ENCODE measurements at places on chromosomes 4 and X.

GRCh38 chr4:173528378-173529321 is 1.4 kb downstream of the HAND2 start:
- DNase-seq: peak; percentile 60

GRCh38 chr4:60216752-60217151 is 983.4 kb upstream of the ADGRL3 start:
- no peak for DNase-seq

DNA sequence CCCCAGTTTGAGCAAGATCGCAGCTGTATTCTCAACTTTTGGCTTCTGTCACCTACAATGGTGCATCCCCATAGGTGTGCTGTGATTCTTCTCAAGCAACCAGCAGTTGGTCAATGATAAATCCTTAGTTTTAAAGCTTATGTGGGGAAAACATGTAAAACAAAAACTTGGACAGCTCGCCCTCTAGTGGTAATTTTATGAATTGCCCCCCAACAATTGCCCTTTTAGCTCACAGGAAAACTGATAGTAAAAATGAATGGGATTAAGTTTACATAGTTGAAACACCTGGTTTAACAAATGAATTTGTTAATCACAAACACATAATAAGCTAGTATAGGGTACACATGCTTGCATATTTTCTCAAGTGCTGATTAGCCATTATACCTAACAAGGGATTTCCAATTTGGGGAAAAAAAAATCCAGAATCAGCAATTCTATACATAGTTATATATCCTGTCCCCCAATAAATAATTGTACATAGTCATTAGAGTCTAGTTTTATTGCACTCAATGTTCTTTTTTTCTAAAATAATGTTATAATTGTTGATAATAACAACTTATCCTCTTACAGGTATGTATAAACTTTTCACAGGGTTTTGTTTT is 30.1 kb downstream of the TEX13A start:
- peak; percentile 6 for DNase-seq

- no peak for DNase-seq
These were observed 63.8 kb upstream of the ANXA10 start for GRCh38 chr4:168028568-168028967.

DNA sequence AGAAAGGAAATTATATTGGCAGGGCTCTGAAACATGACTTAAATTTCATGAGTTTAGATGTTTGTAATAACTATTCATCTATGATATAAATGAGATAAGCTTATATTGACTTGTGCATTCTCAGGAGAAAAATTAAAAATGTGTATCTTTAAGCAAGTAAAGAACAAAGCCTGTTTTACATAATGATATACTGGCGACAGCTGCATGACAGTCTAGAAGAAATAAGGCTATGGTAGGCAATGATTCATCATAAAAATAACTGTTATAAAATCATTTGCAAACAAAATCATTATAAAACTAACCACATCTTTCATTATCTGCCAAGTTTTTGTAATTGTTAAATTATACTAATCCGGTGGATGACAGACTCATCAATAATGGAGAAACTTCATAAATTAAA is 188.1 kb downstream of the ADAM29 start:
- DNase-seq: no peak

DNA sequence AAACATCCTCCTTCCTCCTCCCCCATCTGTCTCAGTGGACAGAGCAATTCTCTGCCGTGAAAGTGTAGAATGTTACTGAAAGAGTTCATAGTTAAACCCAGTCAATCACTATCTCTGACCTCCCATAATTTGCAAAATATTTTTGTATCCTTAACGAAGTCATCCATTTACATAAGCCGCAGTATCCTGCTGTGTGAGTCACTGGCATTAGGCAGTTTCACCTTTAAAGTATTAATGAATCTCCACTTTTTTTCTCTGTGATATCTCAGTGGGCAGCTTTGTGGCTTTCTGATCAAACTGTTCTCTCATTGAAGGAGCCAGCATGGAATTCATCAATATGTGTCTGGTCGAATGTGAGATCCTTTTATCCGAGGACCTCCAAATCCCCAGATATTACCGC is 678.6 kb upstream of the TENM3 start:
- DNase-seq: no peak

DNA sequence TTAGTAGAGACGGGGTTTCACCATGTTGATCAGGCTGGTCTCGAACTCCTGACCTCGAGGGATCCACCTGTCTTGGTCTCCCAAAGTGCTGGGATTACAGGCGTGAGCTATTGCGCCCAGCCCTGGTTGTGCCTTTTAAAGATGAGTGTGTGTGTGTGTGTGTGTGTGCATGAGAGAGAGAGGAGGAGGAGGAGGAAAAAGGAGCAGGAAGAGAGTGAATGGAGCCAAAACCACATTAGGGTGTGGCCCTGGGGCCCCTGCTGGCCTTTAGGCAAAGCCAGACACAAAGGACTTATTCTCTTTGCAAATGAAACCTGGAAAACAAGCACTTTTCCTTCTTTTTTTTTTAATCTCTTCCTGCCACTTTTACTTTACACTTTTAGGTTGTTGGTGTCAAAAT is 48.2 kb upstream of the KLF3 start:
- no peak for DNase-seq

DNA sequence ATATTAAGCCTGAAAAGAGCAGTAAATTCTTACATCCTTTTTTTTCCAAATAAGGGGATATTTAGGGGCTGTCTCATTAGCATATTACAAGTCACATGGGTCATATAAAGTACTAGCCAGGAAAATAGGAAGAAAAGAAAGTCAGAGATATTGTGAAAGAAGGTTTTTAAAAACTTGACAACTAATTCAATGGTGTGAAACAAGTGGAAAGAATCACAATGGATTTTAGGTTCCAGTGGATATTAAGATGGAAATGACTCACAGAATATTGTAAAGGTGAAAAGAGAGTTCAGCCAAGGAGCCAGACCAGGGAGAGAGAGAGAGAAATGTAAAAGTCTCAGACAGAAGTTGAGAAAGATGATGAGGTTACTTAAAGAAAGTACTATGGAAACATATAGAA is 297.2 kb downstream of the IQCM start:
- DNase-seq: no peak

DNA sequence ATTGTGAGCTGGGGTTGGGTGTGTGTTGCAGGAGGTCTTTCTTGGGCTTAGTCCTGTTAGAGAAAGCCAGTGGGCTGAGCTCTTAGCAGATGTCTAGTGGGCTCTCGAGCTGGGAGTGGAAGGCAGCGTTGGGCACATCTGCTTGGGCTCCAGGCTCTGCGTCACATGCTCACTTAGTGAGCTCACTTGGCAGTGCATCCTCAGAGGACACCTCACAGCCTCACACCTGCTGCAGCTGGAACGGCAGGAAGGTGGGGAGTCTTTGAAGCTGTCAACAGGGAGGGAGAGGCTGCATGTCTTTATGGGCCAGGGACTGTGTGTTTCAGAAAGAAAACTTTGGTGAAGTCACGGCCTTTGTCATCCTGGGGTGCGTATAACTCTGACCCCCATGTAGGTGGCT is 82.2 kb downstream of the PSAPL1 start:
- DNase-seq: no peak

DNA sequence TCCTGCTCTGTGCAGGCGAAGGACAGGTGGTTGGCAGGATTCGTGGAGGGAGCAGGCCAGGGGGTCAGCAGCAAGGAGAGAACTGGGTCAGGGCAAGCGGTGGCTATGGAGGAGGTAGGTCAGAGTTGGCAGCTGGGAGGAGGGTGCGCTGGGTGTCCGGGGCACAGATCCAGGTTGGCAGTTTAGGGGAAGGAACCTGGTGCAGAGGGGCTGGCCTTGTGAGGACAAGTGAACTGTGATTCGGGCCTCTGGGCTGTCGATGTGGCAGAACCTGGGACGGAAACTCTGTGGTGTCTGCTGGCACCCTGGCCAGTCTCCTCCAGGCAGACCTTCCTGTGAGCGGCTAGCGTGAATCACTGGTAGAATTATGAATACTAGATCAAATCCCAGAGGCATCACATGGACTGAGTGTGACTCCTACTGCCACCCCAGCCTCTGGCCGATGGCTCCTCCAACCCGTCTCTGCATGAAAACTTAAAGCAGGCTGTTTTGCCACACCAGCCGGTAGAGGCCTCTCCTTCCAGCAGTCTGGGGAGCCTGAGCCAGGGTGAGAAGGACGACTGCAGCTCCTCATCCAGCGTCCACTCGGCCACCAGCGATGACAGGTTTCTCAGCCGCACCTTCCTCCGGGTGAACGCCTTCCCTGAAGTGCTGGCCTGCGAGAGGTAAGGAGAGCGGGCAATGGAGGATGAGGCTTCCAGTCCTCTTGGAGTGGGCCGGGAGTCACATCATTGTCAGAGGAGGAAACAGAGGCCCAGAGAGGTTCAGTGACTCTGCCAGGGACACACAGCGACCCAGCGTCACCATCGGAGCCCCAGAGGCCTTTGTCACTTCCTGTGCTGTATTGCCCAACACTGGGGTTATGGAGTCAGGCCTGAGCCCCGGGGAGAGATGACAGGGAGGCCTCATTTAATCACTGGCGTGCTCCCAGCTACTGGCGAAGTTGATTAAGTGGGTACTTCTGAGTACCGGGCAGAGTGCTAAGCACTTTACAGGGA is 20.3 kb downstream of the EVC start:
- DNase-seq: no peak

DNA sequence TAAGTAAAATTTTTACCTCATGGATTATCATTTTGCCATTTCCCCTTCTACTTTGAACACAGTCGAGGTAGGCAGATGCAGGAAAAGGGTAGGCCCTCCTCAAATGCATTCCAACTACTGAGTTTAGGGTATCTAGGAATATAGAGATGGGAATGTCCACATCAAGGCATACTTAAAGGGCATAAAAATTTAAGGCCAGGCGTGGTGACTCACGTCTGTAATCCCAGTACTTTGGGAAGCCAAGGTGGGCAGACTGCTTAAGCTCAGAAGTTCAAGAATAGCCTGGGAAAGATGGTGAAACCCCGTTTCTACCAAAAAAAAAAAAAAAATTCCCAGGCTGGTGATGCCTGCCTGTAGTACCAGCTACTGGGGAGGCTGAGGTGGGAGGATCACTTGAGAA is 146.5 kb downstream of the PDGFC start:
- no peak for DNase-seq

GRCh38 chr4:100287534-100287933 is 97.3 kb upstream of the DDIT4L start:
- no peak for DNase-seq

DNA sequence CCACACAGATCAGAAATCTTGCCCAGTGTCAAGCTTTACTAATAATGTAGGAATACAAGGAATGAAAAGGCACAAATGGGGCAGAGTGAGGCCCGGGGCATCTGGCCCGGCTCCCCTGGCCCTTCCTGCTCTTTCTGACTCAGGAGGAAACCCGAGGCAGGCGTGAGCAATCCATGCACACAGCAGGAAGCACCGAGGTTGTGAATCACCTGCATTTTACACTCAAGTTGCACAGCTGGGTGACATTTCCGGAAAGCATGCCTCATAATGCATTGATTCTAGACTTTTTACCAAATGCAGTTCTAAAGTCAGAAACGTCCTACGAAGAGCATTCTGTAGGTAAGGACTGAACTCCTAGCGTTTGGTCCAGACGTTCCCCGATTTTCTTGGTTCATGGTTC is 38.9 kb downstream of the PRIMPOL start:
- peak; percentile 84 for DNase-seq

DNA sequence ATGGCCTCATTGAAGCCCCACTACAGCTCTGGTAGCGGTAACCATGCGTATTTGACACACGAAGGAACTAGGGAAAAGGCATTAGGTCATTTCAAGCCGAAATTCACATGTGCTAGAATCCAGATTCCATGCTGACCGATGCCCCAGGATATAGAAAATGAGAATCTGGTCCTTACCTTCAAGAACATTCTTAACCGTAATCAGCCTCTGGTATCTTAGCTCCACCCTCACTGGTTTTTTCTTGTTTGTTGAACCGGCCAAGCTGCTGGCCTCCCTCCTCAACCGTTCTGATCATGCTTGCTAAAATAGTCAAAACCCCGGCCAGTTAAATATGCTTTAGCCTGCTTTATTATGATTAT is 876 bp downstream of the HPRT1 start:
- DNase-seq: peak; percentile 3

DNA sequence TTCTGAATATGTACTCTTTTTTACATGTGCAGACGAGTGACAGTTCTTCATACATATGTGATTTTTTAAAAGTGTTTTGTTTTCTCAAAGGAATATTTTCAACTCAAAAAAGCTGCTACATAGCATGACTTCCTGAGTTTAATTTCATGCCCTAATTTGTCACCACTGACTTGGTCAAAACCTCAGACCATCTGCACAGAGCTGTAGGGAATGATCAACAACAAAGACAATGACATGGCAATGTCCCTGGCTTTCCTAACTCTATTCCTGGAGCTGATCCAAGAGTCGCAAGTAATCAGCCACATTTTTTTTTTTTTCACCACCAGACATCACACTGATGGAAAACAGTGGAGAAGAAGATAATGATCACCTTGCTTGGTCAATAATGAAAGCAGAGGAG is 97.7 kb downstream of the TMA16 start:
- DNase-seq: no peak

DNA sequence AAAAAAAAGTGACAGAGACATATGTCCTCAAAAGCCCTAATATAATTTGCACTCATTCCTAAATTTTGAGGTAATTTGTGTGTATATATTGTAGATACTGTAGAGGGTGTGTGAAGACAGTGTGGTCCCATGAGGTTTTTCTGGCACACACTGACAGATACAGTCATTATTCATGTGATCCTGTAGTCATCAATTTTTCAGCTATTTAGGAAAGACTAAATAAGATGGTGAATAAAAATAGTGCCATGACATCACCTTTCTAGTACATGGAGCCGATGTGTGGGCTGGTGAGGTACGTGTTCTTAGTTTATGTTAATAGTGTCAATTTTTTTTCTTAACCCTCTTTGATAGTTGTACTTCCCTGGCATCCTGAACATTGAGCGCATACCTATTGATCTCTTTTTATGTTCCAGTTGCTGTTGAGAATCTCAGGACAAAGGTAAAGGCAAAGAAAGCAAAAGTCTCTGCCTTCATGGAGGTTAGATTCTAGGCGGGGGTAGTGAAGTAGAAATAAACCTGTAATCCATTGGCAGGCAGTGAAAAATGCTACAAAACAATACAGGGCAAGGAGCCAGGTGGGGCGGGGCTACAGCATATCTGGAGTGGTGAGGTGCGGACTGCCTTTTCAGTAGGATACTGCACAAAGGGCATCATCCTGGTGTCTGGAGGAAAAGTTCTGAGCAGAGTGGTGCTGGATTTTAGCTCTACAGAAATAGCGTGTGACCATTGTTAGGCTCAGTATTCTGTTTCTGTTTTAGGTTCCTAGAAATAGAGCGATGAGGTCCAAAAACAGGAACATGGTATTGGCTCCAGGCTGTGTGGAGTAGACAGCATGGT is 93.8 kb downstream of the ARHGAP10 start:
- no peak for DNase-seq

DNA sequence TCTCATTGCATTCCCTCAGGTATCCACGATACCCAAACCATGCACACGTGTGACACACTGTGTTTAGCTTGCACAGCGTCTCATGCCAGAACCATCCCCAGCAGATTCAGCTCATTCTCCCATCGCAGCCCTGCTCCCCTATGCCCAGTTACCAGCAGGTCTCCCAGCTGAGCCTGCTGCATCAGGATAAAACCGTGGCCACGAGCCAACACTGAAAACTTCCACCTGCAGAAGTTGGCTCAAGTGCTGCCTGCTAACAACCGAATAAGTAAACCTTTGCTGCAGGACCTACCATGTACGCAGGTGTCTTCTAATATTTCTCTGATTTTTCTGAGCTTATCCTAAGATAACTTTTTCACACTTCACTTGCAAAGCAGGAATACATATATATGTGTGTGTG is 120.4 kb upstream of the STS start:
- DNase-seq: no peak

GRCh38 chr4:152996672-152997071 is 60.5 kb downstream of the FHDC1 start:
- no peak for DNase-seq

GRCh38 chr4:14196131-14196530 is 568.6 kb upstream of the BOD1L1 start:
- DNase-seq: peak; percentile 66

Measured in AG20443 (cell line).